ENCODE measurements at places on chromosomes 12 and 14. TPM values are rescaled to one million over a fixed set of nuclear protein-coding genes. Genes with fewer than 3 reads are reported as not detected.

DNA sequence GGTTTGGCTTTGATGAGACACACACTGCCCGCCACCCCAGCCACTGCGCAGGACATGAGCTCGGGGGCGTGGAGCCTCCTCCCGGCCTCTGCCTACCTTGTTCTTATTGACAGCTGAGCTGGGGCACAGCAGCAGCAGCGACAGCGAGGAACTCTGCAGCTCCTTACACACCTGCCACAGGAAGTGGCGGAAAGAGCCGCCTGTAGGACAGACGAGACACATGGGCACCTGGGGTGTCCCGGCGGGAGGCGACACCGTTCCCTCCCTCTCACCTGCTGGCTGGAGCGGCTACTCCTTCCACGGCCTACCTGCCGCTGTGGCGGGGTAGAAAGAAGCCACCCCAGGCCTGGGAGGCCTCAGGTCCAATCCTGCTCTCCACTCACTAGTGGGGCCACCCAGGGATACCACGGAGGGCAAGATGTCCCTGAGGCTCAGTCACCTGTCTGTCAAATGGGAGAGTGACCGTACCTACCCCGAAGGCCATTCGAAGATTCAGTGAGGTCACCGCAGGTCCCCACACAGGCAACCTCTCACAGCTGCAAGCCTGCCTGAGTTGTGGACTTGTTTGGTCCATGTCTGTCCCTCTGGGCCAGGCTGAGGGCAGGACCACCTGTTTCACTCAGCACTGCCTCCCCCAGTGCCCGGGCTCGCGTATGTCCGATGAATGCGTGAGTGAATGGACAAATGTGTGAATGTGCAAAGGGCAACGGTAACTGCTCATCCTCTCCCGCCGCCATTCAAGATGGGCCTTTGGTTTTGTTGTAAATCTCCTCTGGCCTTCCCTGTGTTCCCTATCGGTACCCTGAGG is 42.6 kb downstream of the TRAFD1 start:
- no peak for DNase-seq

DNA sequence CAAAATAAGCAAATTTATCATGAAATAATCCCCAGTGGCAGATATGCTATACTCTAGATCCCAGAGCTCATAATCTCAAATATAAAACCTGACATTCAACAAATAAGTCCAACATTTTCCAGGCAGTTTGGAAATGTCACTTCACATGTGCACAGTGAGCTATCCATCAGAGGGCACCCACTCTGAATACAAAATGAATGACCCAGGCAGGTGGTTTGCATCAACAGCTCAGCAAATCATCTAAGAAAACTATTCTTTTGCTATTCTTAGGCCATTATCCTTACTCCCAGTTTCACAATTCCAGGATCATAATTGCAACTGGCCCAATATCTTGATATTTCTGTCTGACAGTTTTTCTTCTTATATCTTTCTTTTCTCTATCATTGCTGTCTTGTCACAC is 38.5 kb downstream of the TRIM9 start:
- DNase-seq: no peak

- DNase-seq: no peak
Observed at GRCh38 chr14:101583006-101583714, 21.9 kb downstream of the DIO3 start.

TMEM106C gene
- 44.5 TPM for total RNA-seq

GRCh38 chr14:92437729-92438285 is 75.8 kb upstream of the RIN3 start:
- DNase-seq: no peak

All from glomerular endothelial cell (primary cell).